ENCODE measurements at places on chromosomes 5 and 9. TPM values are rescaled to one million over a fixed set of nuclear protein-coding genes. Genes with fewer than 3 reads are reported as not detected.

DNA sequence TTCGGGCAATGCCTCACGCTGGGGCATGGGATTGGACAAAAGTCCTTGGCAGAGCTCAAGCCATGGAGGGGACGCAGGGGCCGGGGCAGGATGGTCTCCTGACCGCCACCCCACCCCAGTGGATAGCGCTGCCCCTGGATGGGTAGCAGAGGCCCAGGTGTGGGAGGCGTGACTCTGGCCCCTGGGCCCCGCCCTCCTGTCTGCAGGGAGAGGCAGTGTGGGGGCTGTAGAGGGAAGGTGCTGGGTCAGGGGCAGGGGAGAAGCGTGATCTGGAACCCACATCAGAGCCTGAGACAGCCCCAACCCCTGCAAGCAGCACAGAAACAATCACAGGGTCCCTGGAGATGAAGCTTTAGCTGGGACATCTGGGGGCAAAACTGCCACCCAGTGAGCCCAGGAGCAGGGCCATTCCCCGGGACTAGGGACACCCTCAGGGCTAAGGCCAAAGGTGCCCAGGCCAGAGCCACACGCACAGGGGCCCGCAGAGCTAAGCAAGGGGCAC lies 36.2 kb downstream of the NACC2 start:
- no peak for DNase-seq

DNA sequence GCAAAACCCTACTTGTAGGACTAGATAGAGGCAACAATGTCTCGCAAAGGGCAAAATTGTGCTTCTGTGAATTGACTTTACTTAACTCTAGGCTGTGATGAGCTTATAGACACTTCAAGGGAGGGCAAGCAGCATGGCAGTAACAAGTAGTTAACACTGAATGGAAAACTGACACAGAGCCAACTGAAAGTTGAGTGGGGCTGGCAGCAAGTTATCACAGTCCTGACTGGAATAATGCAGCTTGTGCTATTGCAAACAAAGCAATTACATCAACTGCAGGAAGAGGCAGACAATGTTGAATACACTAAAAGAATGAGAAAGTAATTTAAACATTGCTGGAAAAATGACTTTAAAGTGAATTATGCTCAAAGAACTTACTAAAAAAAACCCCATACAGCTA lies 62.2 kb downstream of the RNF38 start:
- DNase-seq: peak; percentile 33

DNA sequence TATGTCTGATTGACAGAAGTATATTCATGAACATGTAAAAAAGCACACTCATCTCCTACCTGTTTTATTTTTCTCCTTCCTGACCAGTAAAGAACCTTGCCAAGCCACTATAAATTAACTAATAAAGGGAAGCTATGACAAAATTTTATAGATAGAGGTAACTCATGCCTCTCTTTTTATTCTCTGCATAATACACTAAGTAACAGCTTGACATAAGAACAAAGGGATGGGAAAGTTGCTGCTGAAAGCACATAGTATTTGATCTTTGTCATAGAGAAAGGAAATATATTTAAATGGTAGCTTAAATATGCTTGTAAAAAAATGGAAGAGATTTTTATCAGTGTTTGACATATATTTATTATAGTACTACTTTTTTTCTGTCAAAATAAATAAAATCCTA lies 1065.7 kb upstream of the CDH9 start:
- DNase-seq: no peak

DNA sequence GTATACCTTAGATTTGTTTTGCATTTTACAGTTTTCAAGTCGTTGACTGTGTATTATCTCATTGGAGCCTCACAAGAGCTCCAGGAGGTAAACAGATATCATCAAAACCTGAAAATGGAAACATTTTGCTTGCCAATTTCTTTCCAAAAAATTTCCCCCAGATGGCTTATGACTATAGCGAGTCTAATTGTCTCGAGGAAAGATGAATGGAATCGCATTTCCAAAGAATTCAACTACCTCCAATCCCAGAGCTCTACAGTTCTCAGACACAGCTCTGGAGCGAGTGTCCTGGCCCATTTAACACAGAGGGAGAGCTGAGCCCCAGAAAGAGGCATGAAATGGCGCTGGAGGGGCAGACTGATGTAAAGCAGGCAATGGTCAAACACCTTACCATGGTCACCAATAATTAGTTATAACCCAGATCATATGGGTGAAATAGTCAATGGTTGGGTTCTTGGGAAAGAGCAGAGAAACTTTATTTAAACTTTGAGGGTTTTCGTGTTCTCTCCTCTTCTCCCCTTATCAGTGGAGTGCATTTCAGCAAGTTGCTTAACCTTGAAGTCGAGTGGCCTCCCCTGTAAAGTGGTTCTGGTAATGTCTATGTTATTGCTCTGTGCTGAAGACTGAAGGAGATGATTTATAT lies 168.2 kb downstream of the ZDHHC21 start:
- peak; percentile 55 for DNase-seq

GRCh38 chr5:144281784-144282183 lies 111.1 kb downstream of the KCTD16 start:
- DNase-seq: no peak

- no peak for DNase-seq
Measured at GRCh38 chr9:107705521-107705920, 216.0 kb upstream of the KLF4 start.

SPATA31C1 gene
- total RNA-seq: 0.21 TPM

RNF224 gene
- not detected for total RNA-seq

C5 gene
- total RNA-seq: 9.2 TPM

KCNN2 gene
- total RNA-seq: 15.6 TPM

TAF9 gene
- 21.7 TPM for total RNA-seq

SOHLH1 gene
- not detected for total RNA-seq

EGFLAM gene
- 37.6 TPM for total RNA-seq

RGS7BP gene
- 2.2 TPM for total RNA-seq

Measured in tongue (tissue), 3 donors.